ENCODE measurements at places on chromosomes 4 and X. TPM values are rescaled to one million over a fixed set of nuclear protein-coding genes. Genes with fewer than 3 reads are reported as not detected.

Gene GRSF1
- total RNA-seq = 83.9 TPM

Gene EFNB1
- 6.7 TPM for total RNA-seq

Gene NAP1L2
- 0.60 TPM for total RNA-seq

Gene PCDH11X
- total RNA-seq = not detected

Gene GTPBP6
- total RNA-seq = 62.6 TPM

Gene NR0B1
- not detected for total RNA-seq

Gene DRP2
- 0.10 TPM for total RNA-seq

Gene SMIM10
- total RNA-seq = 0.40 TPM

Gene PAGE5
- total RNA-seq = 3.0 TPM

Gene XKRX
- not detected for total RNA-seq

Gene AMMECR1
- total RNA-seq = 8.3 TPM

Gene DUSP21
- total RNA-seq = not detected

Gene RNF175
- not detected for total RNA-seq

Gene XPNPEP2
- total RNA-seq = not detected
